ENCODE measurements at places on chromosomes 3 and 15.

DNA sequence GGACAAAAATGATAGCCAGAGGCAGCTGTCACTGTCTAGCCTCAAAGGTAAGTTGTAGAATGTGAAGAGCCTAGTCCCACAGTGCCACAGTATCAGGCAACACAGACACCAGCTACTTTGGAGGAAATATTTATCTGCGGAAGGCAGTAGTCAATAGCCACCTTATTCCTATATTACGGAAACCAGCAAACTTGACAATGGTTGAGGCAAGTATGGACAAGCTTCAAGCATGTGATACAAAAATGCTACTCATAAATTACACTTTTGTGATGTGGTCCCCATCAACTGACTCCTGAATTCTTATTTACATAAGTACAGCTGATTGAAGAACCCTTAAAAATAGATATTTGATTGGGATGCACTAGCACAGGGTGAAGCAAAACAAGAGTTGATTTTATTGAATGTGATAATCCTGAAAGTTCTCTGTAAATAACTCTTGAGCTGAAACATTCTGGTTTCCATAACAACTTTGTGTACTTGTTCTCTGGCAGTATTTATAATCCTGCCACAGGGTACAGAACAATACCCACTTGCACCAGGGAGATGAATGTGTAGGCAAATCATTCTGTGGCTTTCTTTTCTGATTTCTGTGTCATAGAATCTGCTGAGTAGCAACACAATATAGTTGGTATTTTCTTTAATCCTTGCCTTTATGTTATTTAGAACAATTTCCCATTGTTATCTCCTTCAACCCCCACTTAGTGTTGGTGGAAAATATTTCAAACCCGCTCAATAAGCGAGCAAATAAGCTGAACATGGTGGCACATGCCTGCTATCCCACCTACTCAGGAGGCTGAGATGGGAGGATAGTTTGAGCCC is at the start of gene ANKUB1:
TSS of gene ANKUB1 (minus strand) at position 103 of the 819 bp plus-strand sequence. CDS start 188 bp downstream, outside the sequence.
- DNase-seq = no peak

DNA sequence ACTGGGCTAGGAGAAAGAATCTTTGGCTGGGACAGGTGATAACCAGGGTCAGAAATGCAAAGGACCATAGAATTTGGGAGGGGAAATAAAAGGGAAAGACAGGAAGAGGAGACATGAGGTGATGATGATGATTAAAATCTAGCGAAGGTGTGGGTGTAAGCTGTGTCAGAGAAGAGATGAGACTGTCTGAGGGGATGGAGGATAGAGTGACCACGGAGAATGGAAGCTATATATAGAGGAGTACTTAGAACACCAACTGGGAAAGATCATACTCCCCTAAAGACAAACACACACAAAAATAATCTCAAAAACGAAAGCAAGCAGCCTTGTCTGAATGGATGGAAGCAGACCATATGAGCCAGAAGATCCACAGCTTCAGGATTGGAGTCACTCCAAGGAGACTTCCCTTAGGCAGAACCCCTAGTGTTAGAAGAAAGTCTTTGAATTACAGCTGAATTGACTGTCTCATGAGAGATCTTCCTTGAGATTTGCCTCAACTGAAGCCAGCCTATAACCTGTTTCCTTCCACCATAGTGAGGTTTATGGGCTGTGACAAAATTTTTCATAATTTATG is 115.2 kb upstream of the DAZL start:
- no peak for DNase-seq

GRCh38 chr3:28936154-28936553 is 344.7 kb upstream of the RBMS3 start:
- DNase-seq = no peak

DNA sequence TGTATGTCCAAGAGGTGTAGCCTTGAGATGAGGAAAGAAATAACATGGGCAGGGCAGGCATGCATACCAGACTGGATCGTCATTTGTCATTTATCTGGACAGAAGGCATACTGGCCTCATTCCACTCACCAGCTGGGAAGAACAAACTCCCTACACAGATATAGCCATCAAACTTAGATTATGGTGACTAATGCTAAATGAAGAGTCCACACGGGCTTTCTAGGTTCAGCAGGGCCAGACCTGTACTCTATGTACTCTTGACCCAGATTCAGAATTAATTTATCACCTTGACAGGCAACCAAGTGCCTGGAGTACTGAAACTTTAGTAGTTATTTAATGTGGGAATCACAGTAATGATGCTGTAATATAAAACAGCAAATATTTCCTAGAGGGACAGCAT is 164.3 kb upstream of the IL12A start:
- no peak for DNase-seq

GRCh38 chr3:42094128-42094527 is 3.0 kb downstream of the TRAK1 start:
- no peak for DNase-seq

DNA sequence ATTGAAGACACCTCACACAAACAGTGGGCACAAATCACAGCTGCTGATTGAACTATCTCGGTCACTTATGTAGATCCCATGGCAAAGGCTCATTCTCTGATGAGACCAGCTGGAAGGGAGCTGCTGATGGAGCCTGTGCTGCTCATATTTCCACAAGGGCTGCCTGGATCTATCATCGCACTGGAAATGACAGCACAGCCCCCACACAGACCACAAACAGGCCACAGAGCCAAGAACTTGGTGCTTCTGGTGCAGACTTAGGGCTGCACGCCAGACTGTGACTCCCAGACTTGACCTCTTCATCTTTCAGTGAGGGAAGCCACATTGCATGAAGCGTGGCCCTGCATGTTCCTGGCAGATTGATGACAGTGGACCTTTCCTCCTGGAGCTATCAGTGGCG is 197.6 kb downstream of the MINAR1 start:
- DNase-seq = no peak

DNA sequence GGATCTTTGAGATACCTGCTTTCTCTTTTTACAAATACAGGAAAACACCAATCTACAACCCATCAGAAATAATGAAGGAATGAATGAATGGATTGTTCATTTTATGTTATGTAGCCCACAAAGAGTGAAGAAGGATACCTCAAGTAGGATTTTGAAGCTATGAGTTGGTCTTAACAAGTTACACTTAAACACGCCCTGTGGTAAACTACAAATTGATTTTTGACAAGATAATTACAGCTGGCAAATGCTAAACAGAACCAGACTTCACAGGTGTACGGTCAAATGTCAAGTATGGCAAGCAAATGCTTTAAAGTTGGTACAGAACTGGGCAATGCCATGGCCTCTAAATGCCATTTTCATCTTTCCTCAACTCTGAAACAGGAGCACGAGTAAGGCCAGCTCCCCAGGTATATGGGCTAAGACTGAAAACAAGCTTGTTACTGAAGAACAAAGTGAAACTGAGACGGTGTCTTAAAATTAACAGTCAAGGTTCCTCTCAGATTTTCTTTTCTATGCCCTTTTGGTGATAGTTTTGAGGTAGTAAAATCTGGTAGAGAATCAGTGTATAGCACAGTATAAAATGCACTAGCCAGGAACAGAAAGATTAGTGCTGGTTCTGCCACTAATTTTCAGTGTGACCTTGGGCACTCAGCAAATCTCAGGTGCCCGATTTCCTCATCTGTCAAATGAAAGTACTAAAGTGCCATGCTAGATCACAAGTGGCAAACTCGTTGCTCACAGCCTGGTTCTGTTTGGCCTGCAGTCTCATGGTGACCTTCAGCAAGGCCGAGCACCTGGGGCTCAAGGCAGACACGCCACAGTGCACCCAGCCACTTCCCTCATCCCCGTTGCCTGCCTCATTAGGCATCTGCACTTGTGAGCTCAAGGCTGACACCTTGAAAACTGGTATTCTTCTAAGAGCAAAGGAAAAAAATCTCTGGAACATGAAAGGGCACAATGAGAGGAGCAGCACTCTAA is 9.5 kb downstream of the RUVBL1 start:
- no peak for DNase-seq

GRCh38 chr3:52147804-52148203 is 6.4 kb downstream of the POC1A start:
- no peak for DNase-seq

Measured in AML-193 (cell line).